ENCODE measurements at places on chromosomes 2 and 18.
A peak's percentile ranks its signal among the peaks of the same experiment; 100 is the strongest.

- DNase-seq = no peak
Measured at GRCh38 chr18:805755-806110, 6.3 kb downstream of the YES1 start.

DNA sequence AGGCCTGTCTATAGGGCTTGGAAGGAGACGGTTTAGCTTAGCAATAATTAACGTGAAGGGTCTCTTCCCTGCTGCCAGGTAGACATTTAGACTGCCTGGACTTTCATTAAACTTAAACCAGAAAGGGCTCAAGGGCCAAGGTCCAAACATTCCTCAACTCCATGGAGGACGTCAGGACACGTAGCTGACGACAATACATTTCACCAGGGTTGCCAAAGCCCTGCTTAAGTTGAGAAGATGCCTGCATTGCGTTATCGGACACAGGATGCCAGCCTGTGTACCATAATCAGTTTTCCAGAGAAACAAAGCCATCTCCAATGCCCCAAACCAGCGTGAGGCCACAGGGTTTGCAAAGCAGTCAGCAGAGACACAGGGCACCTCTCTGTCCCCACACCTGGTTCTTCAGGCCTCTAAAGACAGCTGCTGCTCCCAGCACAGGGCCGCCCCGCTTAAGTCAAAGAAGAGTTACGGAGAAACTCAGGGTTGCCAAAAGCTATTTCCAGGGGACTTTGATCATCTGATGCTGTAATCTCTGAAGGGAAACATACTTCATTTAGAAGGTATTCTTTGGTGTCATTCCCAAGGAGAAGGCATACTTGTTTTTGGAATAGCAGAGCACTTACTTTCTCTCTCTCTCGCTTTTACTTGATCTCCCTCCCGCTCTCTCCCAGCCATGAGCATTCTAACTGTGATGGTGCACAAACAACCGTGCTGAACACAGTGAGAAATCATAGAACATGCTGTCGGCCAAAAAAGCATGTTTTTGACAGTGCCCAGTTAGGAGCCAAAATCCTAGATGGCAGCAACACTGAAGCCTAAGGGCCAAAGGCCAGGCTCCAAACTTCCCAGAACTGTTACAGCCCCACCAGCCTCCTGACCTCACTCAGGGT lies 46.0 kb downstream of the TTC32 start:
- DNase-seq = no peak

- DNase-seq = no peak
Measured at GRCh38 chr2:58702302-58702885, 461.3 kb upstream of the FANCL start.

DNA sequence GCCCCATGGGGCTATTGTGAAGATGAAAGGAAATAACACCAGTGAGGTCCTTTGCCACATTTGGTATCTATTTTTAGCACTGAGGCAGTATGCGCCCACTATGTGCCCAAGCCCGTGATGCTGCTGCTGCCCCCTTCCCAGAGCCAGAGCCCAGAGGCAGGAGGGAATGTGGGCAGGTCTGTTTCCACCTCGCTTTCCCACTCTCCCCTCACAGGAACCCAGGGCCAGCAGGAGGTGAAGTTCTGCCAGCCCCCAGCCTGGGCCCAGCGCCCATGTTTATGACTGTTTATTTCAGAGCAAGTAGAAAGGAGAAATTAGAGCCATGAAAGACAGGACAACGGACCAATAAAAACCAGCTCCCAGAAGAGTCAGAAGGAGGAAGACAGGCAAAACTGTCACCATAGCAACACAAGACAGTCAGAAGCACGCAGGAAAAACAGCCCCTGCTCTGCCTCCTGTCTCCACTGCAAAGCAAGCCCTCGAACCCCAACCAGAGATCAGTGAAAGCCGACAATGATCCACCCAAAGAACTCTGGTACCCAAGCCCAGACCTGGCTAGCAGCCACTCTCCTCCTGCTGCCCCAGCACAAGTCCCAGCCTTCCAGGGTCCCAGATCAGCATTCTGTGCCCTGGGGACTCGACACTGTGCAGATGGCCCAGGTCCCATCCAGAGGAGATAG lies 1.4 kb downstream of the CYRIA start:
- DNase-seq = no peak

DNA sequence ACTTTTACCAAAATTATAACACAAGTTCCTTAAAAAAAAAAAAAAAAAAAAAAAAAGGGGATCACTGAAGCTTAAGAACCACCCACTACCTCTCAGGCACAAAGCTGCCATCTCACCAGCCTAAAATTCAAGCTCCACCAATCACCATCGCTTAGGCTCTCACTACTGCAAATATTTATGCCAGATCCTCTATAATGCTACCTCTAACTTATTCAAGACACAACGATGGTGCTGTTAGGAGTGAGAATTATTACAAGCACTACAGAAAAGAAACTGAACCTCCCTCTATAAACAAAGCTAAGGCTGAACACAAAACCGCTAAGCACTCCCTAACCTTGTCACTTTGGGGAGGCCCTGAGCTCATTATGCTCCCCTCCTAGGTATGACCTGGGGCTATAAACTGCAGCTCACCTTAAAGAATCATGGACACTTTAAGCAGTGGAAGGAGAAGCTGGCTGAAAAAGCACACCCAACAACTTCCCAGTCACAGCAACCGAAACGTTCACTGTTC lies 3.6 kb downstream of the FZD5 start:
- DNase-seq = no peak

DNA sequence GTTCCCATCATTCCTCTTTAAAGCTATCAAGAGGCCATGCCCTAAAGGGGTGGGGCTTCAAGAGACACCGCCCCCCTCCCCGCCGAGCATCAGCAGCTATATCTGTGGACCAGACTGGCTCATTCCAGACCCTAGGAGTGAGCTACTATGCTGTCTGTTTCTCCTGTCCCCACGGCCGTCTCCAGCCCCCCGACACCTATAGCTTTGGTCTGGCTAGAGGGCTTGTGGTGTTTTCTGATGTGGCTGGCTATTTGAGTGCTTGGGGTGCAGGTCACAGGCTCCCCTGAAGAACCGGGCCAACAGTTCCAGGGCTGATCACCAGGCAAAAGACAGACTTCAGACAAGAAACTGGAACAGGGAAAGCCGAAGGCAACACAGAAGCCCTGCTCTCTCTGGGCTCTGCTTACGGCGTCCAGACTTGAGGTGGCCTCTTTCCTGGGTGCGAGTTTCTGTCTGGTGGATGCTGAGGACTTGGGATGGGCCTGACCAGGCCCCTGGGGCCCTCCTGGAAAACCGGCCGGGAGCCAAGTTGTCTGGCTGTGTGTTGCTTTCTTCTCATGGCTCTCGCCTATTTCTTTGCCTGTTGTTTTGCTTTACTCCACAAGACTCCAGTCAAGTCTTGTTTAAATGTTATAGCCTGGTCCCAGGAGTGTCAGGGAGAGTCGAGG lies 83.6 kb downstream of the KLHL29 start:
- no peak for DNase-seq

DNA sequence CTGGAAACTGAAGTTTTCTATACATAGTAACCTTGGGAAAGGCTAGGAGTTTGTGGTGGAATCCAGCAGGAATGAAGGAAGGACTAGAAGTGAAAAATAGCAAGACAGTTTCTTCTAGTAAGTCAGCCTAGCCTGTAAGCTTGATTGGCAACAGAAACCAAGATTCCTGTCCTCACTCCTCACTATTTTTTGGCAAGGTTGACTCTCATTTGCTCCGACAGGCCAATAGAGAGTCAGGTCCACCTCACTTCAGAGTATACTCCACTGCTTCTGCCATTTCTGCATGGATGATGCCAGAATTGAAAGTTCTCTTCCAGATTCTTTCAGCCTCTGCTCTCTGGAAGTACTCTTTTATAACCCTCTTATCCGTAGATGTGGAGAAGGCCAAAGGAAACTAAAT lies 352.4 kb downstream of the ZNF516 start:
- DNase-seq = no peak

DNA sequence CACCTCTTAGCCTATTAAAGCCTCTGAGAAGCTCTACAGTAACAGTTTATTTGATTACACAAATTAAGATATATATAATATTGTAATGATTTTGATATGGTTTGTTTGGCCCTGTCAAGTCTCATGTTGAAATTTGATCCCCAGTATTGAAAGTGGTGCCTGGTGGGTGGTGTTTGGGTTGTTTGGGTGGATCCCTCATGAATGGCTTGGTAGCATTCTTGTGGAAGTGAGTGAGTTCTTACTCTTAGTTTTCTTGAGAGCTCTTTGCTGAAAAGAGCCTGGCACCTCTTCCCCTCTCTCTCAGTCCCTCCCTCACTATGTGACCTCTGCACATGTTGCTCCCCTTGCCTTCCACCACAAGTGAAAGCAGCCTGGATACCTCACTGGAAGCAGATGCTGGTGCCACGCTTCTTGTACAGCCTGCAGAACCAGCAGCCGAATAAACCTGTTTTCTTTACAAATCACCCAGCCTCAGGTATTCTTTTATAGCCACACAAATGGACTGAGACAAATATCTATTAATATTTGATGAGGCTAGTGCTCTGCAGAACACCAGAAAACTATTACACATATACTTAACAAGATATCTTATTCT lies 52.8 kb downstream of the SLC4A10 start:
- DNase-seq = no peak

- DNase-seq = peak; percentile 38
Measured at GRCh38 chr2:69946351-69947324, 14.8 kb downstream of the ASPRV1 start.

DNA sequence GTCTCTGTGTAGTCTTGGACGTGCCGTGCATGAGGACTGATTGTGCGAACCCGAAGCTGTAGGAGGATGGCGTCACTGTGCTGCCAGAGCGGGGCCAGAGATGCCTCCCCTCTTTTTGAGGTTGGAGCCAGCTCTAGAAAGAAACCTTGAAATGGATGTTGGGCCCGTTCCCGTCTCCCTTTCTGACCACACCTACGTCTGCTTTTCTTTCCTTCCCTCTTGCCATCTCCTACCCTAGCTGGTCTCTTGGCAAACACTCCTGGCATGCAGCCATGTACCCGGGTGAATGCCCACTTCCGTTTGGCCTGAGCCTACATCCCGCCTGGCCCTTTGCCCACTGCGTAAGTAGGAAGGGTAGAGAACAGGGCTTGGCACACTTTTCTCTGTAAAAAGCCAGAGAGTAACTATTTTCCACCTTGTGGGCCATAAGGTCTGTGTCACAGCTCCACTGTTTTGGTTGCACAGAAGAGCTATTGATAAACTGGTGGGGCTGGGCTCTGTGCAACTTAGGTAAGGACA lies 37.4 kb downstream of the SH3BP4 start:
- DNase-seq = no peak

DNA sequence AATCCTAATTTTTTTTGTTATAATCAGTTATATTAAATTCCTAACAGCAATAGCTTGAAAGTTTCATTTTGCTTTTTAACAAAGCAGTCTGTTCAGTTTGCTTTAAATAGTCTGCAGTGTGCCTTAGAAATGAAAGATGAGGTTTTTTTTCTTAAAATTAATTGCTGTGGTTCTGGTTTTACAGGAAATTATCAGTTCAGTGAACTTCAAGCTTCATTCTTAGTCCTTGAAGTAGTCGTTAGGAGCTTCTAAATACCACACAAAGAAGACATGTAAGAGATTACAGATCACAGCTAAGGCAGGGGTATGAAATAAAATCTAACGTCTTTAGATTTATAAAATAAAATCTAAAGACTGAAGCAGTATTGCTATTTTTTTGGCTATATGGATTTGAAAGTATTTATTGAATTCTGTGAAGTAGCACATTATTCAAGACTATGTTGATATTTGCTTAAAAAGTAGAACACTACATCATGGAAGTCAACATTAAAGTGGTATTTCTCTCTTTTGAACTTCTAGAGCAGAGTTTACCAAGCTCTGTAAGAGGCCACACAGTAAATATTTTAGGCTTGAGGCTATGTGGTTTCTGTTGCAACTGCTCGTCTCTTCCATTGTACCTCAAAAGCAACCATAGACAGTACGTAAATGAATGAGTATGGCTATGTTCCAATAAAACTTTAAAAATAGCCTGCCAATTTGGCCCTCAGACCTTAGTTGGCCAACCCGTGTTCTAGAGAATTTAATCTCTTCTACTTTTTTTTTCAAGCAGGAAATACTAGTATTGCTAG lies 81.5 kb upstream of the STON1 start:
- no peak for DNase-seq

- no peak for DNase-seq
Measured at GRCh38 chr2:224442071-224442967, 40.4 kb upstream of the FAM124B start.

DNA sequence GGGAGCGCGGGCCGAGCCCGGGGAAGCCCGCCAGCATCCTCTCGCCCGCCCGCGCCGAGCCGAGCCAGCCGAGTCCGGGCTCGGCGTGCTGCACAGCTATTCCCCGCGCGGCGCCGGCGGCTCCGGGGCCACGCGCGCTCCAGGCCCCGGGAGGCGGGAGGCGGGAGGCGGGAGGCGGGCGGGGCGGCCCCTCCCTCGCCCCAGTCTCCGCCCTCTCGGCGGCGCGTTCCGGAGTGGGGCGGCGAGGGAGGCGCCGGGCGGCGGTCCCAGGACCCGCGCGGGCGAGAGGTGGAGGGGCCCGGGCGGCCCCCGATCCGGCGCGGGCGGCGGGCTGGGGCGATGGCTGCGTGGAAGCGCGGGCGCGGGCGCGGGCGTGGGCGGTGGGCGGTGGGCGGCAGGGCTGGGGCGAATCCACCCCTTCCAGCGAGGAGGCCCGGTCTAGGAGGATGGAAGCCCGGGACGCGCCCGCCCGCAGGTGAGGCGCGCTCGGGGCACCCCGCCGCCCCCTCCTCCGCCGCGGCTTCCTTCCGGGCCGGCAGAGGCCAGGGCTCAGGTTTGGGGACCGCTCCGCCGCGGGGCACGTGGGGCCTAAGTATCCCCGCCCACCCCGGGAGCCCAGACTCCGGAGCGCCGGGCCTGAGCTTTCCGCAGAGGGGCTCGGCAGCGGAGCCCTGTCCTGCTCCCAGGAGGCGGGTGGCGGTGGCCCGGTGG lies at the start of gene ADCY3:
ADCY3 (minus strand) TSS at position 140 of the 711 bp plus-strand sequence. CDS start 1,250 bp downstream, outside the sequence.
- DNase-seq = peak; percentile 36

DNA sequence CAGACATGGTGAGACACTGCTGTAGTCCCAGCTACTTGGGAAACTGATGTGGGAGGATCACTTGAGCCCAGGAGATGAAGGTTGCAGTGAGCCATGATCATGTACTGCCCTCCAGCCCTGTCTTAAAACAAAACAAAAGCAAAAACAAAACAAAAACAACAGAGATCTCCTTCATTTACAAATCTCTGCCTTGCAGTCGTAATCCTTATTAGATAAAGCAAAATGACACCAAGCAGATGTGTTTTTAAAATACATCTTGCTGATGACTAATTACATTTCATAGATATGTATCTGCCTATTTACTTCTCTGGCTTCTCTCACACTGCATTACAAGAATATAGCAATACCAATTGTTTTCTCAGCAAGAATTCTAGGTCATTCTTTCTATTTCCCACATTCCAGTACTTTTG lies 22.8 kb downstream of the NFE2L2 start:
- no peak for DNase-seq

- DNase-seq = no peak
Measured at GRCh38 chr2:196489371-196489770, 150.1 kb upstream of the CCDC150 start.

DNA sequence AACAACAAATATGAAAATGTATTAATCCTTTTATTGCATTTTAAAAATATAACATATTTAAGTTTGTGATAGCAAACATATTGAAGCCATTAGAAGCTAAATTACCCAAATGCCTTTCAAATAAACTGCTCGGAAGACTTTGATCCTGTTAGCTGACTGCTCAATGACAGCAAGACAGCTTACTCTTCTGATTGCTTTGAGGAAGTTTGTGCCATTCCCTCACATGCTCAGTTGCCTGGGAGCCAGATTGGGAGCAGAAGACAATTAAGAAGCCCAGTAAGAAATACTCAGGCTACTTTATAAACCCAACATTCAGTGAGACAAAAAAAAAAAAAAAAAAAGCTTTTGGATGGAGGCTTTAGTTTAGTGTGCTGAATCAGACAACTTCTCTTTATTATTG lies 407.1 kb upstream of the SOX11 start:
- DNase-seq = no peak
